ENCODE measurements at places on chromosomes 5 and 9.

- DNase-seq: no peak
Observed at GRCh38 chr5:61507232-61507631, 175.2 kb downstream of the ZSWIM6 start.

DNA sequence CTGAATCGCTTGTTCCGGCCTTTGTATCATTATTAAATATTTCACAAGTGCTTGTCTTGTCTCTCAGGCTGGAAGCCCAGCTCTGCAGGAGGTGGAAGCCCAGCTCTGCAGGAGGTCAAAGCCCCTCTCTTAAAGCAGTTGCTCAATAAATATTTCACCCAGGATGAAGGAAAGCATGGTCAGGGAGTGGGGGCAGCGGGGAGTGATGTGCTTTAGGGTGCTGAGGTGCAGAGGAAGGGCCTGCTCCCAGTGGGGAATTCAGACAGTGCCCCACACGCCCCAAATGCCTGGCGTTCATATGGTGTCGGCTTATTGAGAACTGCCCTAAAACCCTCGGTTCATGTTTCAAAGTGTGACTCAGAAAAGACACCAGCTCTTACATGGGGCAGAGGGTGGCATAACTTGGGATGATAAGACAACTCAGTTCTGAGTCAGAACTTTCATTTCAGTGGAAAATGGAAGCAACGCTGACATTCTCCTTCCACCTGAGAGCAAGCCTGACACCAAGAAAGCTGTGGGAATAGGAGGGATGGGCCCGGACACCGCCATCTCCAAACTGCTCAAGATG, 114.3 kb upstream of the DAP start:
- no peak for DNase-seq

GRCh38 chr9:123109540-123110279, 76.2 kb downstream of the GPR21 start:
- DNase-seq: no peak

DNA sequence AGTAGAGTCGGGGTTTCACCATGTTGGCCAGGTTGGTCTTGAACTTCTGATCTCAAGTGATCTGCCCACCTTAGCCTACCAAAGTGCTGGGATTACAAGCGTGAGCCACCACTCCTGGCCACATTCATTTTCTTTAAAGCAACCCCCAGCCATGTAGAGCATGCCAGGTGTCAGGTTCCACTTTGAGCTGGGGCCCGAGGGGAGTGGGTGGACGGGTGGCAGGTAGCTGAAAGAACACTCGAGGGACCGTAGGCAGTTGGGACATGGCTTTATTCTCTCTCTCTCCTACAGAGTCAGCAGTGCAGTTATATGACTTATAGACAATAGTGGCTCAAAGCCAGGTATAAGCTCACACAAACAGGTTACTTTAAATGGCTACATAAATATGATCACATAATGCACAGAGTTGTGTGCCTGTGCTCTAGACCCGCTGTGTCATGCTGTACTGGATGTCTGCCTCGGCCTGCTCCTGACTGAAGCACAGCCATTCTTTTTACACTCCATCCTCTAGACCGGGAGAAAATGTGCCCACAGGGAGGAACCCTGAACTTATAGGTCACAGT, 60.5 kb upstream of the FAM120A start:
- DNase-seq: no peak

GRCh38 chr9:81414836-81415235, 274.5 kb downstream of the TLE1 start:
- DNase-seq: no peak

DNA sequence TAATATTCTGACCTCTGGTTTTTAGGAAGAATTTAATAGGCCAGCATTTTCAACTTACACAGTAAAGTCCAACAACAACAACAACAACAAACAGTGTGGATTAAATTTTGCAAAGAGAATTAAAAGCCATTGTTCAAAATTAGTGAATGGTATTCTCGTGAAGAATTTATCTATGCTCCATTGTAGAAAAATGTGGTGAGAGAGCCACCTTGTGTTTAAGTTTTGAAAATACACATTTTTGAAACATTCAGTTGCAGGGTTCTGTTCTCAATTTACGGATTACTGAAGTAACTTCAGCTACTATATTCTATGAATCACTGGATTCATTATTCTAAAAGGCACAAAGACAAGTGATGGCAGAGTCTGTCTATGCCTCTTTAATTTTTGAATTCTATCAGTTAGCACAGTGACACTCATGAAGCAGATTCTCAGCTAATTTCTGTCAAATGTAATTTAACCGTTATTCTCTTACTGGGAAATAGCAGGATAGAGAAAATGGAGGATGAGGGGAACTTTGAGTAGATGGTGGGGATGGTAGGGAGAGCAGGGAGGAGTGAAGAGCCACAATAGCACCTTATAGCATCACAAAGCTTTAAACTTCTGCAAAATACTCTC, 11.0 kb downstream of the CCDC152 start:
- DNase-seq: no peak

DNA sequence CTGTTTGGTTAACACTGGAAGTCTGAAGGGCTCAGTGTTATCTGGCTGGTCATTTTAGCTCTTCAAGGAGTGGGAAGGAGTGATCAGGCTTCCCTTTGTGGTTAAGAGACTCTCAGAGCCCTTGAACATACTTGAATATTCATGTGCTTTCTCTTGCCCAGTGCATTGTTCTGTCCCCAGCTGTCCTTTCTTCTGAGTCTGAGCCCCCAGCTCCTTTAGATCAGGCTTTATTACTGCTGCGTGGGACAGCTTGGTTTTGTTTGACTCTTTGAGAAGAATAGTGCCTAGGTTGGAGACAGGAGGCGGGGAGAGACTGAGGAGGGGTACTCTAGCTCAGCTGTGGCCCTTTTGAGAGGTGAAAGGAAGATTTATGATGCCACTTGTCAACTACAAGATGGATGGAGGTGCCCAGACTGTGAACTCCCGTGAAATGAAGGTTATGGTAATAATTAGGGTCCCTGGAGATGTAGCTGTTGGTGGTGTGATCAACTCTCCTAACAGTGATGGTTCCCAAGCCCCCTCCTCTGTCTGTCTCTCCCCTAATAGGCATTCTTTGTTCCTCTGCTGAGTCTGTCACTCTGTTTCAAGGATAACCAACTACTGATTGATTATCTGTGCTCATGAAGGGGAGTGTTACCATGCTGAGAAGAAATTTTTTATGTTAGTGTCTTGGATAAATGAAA, 83.1 kb upstream of the GLRA1 start:
- DNase-seq: no peak

DNA sequence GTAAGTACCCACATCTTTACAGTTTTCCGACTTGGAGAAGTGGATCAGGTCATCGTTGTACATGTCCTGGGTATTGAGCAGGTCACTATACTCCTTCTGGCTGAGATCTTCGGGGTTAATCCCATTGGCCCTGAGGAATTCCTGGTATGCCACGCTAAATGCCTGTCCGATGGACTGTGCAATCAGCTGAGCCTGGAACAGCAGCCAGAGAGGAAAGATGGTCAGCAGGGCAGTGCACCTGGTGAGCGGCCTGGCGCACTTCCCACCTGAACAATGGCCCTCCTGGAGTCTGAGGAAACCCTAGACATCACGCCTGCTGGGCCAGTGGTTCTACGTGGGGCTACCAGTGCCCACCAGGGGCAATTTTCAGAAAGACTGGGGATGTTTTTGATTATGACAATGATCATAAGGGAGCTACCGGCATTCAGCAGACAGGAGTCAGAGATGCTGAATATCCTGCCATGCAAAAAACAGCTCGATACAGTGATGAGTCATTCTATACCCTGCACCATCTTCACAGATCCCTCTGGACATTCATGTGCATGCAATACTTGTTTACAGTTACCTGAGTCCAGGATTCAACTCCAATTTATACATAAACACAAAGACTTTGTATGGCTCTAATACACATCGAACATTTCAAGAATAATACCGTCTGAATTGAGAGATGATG, 127.2 kb downstream of the ENTREP1 start:
- no peak for DNase-seq

DNA sequence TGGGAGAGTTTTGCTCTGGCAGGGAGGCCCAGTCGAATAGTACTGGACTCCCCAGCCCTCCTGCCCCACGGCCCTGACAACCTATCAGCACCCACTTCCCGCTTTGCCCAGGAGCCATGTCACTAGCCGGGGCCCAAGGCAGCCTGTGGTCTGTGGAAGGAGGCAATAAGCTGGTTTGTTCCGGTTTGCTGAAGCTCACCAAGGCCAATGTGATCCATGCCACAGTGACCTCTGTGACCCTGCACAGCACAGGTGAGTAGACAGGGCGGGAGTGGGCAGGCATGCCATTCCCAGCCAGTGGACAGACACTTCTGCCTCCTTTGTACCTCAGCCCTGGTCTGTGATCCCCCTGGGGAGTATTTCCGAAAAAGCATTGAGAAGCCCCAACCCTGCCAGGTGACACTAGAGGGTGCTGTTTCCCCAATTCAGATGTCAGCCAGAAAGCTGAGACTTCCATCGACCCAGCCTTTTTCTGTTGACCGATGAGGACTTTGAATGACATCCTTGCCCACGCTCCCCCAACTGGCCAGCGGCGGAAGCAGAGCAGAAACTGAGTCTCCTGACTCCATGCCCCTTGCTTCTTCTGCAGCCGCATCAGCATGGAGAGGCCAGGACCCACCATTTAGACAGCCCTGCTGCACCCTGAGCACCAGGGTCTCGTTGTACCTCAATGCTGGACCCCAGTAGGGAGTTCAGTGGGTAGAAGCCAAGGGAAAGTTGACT, 9.6 kb downstream of the PCYOX1L start:
- DNase-seq: no peak

DNA sequence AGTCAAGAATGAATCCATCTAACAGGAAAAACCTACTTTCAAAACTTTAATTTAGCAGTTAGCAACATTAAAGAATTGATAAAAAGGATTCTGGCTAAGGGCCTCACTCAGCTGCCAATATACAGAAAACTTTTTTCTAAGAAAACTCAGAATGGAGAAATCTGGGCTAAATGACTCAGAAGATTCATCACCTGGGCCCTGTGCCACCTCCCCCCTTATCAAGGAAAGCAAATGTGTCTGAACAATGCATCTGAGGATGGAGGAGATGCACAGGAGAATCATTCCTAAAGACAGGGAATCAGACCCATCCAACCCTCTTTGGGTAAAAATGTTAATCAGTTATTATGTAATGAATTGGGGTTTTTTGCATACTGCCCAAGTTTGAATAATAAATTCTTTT, 592.0 kb upstream of the DMAC1 start:
- DNase-seq: no peak

DNA sequence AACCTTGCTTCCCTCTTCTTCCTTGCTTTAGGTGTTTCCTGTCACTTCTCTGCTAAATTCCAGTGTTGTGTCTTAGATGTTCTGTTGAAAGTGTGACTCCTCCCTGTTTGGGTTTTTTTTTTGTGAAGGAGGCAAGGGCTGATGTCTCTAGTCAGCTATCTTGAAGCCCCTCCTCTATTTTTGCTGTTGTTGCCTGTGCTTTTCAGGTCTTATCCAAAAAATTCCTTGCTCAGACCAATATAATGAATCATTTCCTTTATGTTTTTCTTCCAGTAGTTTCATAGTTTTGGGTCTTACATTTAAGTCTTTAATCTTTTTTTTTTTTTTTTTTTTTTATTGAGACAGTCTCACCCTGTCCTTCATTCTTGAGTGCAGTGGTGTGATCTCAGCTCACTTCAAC, 22.3 kb downstream of the RIC1 start:
- no peak for DNase-seq

DNA sequence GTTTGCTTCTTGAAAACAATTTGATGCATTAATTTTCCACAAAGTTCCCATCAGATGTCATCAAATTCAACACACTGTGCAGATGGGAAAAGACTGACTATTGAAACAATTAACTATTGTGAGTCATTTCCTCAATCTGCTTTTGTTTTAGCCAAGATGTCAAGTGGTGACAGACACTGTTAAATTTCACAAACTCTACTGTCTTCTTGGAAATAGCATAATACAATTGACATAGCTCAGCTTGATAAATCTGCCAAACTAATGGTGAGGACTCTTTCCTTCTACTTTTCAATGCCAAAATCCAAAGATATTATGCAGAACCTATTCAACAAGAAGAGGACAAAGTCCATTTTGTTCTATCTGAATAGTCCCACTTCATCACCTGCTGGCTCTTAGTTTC, 242.3 kb downstream of the CAAP1 start:
- DNase-seq: no peak

DNA sequence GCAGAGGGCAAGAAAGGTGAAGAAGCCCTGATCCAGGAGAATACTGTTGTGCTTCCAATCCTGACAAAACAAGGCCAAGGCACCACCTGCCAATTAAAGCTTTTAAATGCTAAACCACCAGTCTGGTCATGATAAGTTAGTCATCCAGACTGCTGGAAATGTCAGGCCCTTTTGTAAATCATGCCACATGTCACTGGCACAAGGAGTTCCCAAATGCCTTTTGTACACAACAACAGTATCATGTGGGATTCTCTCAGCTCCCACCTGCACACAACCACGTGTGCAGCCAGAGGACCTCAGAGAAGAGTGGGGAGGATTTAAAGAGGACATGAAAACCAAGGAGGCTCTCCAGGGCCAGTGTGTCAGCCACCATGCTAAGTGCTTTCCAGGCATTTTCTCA, 99.3 kb downstream of the CDK5RAP2 start:
- no peak for DNase-seq

GRCh38 chr9:84699984-84700383, 30.5 kb downstream of the NTRK2 start:
- DNase-seq: no peak

DNA sequence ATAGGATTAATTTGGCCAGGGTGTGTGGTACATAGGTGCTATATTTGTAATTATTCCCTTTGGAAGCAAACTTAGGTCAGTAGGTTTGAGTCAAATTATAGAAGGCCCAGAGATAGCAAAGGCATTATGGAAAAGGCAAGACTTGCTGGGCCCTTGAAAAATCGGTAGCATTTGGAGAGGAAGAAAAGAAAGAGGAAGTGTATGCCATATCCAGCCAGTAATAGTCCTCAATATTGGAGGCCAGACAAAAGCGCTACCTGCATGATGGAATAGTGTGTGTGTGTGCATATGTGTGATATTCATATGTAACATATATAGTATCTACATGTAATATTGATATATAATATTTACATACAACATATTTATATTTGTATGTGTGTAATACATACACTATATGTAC, 146.1 kb downstream of the GHR start:
- no peak for DNase-seq

DNA sequence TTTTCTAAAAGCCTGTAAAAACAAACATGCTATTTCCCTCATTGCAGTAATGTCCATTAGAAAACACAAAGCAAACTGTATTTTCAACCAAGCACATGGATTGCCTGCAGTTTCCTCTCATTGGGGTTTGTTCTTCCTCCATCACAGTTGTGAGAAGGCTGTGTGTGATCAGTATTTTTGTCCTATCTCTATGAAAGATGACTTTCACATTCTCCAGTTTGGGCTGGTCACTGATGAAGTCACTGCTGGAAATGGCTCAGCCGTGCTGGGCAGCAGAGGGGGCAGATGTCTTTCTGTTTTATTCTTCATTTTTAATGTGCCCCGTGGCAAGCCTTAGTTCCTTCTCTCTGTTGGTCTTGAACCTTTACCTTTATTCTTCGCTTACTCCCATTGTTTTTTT, 288.9 kb upstream of the MPDZ start:
- no peak for DNase-seq

Measured in SK-N-MC (cell line).